GM18507 (cell line): ENCODE measurements at places on chromosomes 16 and 17.

DNA sequence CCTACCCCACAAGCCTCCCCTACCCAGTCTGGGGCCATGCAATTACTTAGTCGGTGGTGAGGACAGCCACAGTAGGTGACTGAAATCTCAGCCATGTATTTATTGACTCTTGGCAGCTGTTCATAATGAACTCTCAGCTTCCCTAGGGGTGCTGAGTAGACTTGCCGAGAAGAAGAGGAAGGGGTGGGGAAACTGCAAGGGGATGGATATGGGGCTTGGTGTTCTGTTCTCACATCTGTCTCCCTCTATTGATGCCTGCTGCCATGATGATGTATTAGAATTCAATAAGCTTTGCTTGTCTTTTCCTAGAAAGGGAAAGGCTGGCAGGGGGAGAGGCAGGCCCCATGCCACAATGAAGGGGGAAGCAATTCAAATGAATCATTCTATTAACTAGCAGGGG, 112.9 kb downstream of the GP2 start:
- no peak for DNase-seq

DNA sequence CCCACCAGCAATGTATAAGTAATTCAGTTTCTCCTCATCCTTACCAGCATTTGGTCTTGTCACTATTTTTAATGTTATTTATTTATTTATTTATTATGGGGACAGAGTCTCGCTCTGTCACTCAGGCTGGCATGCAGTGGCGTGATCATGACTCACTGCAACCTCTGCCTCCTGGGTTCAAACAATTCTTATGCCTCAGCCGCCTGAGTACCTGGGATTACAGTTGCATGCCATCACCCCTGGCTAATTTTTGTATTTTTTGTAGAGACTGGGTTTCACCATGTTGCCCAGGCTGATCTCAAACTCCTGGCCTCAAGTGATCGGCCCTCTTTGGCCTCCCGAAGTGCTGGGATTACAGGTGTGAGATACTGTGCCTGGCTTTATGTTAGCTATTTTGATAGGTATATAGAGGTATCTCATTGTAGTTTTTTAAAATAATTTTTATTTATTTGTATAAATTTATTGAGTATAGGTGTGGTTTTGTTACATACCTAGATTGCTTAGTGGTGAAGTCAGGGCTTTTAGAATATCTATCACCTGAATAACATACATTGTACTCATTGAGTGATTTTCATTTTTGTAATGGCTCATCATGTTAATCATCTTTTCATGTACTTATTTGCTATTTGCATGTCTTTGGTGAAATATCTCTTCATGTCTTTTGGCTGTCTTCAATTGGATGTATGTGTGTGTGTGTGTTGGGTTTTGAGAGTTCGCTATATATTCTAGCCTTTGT, 53.3 kb downstream of the TANC2 start:
- DNase-seq, result no peak

GRCh38 chr16:67544329-67544841, 15.8 kb downstream of the RIPOR1 start:
- DNase-seq, result no peak

DNA sequence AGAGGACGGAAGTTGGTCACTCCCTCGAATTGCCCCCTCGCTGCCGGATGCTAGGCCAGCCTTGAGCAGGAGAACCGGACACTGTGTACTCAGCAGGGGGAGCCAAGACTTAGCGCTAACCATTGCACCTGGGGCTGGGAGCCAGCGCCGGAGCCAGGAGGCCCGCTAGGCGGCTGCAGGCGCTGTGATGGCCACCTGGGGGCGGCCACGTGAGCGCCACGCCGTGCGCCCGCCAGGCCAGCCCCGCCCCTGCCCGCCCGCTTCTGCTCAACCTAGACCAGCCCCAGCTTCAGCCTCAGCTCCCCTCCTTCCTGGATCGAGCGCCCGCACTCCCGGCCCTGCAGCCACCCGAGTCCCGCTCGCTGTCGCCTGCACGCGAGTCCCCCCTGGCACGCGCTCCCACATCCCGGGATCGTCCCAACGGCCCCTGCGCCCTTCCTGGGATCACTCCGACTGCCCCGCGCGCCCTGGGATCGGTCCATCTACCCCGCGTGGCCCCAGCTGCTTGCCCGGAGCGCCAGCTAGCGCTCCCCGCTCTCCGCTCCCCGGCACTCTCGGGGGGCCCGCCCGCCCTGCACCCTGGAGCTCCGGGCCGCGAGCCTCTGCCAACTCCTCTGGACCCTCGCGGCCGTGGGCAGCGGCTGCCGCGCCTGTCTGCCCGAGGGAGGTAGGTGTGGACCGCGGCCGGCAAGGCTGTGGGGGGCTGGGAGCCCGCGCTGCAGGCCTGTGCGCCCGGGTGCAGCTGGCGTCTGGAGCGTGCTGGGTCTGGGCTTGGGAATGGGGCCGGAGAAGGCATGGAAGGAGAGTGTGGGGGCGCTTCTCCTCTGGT, at the start of gene EEF2K:
Gene EEF2K (plus strand): TSS at position 266 of the 829 bp plus-strand sequence. CDS start 19,452 bp downstream, outside the sequence.
- DNase-seq, result peak; percentile 89

DNA sequence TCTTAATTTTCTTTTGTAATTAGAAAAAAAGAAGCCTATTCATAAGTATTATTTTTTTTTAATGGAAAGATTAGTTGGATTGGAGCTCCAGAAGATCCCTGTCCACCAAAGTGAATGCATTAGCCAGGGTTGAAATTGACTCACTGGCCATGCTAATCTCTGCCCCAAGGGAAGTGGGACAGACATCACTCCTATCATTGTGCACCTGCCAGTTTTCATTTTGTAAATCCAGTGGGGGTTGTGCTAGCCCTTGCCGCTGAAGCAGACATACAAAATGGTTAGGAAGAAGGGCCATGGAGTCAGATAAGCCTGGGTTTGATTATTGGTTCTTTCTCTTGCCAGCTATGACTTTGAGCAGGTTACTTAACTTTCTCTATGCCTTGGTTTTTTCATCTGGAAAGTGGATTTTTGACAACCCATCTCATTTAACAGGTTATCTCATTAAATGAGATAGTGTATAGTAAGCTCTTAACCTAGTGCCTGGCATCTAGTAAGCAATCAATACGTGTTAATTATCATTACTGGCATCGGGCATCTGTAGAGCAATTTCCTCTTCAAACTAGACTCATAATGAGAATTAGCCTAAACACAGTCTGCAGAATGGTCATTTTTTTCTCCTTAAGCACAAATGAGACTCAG, 216.9 kb downstream of the IRX3 start:
- DNase-seq, result no peak

GRCh38 chr17:3947318-3947810, 16.9 kb downstream of the ATP2A3 start:
- DNase-seq, result no peak

GRCh38 chr17:48333034-48333530, 96.9 kb downstream of the SKAP1 start:
- DNase-seq, result no peak

DNA sequence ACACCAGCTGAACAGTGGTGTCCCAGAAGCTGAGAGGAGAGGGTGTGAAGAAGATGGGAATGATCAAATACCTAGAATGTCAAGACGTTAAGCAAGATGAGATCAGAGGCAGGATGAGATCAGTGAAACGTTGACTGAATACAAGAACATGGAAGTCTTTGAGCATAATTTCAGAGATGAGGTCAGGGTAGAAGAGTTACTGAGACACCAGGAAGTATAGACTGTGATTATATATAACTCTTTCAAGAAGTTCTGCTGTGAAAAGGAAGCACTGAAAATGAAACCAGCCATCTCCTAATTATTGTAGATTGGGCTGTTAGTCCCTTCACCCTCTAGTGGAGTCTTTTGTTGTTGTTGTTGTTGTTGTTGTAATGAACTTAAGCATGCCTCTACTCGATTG, 9.1 kb downstream of the SHCBP1 start:
- DNase-seq, result no peak

DNA sequence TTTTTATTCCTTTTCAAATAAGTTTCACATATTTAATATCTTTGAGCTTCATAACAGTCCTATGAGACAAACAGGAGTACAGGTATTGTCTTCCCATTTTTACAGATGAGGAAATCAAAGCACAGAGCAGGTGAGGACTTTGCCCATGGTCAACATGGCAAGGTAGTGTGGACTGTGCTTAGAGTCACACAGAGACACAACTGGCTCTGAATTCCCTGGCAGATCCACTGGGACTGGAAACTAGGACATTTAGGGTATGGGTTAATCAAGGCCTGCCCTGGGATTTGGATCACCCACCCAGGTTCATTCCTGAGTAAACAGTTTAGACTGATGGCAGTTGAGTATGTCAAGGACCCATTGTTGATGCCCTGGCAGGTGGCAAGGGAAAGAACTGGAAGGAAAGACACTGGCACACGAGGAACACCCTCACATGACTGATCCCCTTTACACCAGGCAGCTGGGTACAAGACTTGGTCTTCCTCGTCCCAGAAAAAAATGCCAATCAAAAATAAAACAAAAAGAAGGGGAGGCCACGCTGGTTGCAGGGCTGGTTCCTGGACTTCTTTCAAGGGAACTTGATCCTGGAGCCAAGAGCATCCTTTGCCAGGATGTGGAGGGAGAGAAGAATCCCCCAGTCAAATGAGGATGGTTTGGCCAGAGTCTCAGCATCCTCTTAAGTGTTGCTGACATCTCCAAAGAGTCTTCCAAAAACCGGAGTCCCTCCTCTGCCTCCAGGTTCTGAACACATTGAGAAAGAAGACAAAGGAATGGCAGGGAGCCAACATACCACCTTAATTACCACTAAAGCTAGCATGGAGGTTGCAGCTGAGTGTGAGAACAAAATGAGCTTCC, 34.9 kb downstream of the CHD9 start:
- no peak for DNase-seq

DNA sequence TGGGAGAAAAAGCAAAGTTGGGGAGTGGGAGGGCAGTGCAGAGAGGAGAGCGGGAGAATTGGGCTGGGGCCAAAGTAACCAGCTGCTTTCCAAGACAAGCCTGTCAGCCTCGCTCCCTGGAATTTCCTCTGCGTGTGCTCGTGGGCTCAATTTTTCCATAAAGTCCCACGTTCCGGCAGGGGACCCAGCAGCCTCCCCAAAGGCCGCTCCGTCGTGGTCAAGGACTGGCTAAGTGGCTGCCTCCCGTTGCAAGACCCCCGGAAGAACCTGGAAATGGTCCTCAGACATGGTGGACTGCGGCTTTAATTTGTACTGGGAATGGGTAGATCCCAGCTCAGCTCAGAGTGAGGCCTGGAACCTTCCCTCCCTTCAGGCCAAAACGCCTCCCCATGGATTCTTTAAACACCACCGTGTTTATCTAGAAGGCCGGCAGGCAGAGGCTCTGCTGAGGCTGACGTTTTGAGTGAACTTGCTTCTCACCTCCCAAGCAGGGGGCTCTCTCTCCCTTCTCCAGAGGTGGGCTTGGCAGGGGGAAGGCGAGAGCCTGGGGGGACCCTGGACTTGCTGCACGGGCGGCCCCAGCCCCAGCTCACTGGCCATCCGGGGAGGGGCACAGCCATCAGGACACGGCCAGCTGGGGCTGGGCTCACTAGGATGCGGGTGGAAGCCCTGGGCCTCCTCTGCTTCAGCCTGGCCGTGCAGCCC, 190.0 kb downstream of the C16orf95 start:
- DNase-seq, result no peak

- no peak for DNase-seq
Measured at GRCh38 chr16:85660843-85661739, 27.7 kb downstream of the GINS2 start.

DNA sequence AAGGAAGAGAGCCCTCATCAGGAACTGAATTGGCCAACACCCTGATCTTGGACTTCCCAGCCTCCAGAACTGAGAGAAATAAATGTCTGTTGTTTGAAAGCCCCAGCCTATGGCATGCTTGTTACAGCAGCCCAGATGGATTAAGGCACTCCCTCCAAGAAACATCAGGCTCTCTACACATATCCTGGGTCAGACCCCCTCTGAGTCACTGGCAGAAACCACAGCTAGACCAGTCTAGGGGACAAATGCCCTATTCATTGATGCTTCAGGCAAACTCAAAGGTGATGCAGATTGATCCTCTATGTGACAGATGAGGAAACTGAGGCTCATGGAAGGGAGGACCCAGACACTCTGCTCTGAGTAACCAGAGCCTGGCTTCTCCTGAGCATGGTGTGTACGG, 116.8 kb downstream of the WSCD1 start:
- DNase-seq, result no peak

GRCh38 chr16:59698346-59699020, 964.4 kb upstream of the GOT2 start:
- DNase-seq, result no peak

DNA sequence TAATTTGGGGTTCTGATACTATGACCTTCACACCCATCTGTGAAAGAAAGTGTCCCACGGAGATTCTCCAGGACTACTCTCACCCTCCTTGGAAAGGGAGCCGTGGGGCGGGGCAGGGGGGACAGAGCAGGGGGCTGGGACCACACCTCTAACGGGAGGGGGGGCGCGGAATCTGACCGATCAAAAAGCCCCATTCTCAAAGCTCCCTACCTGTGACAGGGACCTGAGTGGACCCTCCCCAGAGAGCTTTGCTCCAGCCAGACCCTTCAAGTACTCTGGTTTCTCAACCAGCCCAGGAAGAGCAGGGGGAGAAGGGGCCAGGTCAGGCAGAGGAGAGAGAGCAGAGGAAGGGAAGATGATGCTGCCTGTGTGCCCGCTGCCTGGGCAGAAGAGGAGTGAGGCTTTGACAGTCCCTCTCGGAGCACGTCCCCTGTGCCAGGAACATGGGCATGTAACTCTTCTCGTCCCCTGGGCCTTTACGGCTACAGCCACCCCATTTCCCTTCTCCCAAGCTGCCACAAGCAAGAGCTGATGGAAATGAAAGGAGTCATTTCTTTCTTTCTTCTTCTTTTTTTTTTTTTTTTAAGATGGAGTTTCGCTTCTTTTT, 682 bp downstream of the XAF1 start:
- no peak for DNase-seq

DNA sequence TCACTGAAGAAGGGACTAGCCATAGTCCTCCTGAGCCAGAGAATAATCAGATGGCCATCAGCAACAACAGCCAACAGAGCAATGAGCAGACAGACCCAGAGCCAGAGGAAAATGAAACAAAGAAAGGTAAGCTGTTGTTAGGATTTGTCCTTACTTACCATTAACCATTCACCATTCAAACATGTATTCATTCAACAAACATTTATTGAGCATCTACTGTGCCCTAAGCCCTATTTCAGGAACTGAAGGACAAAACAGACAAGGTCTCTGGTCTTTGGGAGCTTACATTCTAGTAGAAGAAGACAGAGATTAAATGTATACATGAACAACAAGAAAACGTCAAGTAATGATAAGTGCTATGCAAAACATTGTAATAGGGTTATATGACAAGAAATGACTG, 19.3 kb downstream of the OGFOD1 start:
- DNase-seq, result no peak

GRCh38 chr17:39325528-39326240, 75.7 kb downstream of the FBXL20 start:
- DNase-seq, result no peak

DNA sequence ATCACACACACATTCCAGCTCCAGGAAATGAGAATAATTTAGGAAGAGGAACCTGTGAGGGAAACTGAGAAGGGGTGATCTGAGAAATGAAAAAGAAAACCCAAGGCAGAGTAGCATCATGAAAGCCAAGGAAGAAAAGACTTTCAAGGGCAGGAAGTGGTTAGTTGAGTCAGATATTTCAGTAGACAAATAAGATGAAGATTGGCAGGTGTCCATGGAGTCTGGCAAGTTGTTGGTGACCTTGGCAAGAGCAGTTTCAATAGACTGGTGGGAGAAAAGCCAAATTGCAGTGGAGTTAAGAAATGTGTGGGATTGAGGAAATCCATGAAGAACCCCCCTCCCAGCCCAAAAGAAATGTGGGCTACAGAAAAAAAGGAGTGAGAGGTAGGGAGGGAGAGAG, 10.7 kb downstream of the GNAO1 start:
- DNase-seq, result no peak

- no peak for DNase-seq
Measured at GRCh38 chr17:28518132-28518531, 12.0 kb downstream of the FOXN1 start.
